Small intestine (tissue), 16 donors: ENCODE measurements at places on chromosomes 13 and 19. TPM values are rescaled to one million over a fixed set of nuclear protein-coding genes. Genes with fewer than 3 reads are reported as not detected.

ABHD13 gene
- 6.5 TPM for polyA plus RNA-seq

OR7D2 gene
- polyA plus RNA-seq: 0.01 TPM

PSPN gene
- polyA plus RNA-seq: 1.1 TPM

LMTK3 gene
- 7.6 TPM for polyA plus RNA-seq

KLK2 gene
- polyA plus RNA-seq: not detected

PLVAP gene
- polyA plus RNA-seq: 2.2 TPM

ZNF429 gene
- 26.5 TPM for polyA plus RNA-seq

DNA sequence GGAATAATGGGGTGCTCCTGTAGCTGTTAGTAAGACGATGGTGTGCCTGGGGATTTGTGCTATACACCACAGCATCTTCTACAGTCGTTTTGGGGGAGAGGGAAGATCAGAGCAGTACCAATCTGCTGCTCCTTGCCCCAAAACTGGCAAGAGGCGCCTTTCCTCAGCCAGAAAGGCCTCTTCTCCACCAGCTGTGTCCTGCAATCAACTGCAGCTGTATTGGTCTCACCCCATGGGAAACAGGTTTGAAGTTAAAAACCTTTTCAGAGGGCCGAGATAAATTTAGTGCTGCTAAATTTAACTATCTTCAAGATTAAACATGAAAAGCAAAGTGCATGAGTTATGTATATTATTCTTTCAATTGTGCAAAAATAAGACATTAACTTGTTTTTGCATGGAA is 1.2 kb upstream of the RNASEH2B start:
- no peak overlapping the region for H3K27ac ChIP-seq
- H3K27me3 ChIP-seq: no peaks in the 10 kb centered on the region
- H3K36me3 ChIP-seq: no peaks in the 10 kb centered on the region
- H3K4me1 ChIP-seq: peaks cover 5% of the 10 kb centered on the region
- DNase-seq: no peak

GRCh38 chr13:95260031-95260525 is 41.2 kb downstream of the ABCC4 start:
- H3K27me3 ChIP-seq: no peaks in the 10 kb centered on the region
- no peak overlapping the region for H3K27ac ChIP-seq
- H3K36me3 ChIP-seq: no peaks in the 10 kb centered on the region
- peaks cover 5% of the 10 kb centered on the region for H3K4me1 ChIP-seq
- H3K4me3 ChIP-seq: no peak overlapping the region

DNA sequence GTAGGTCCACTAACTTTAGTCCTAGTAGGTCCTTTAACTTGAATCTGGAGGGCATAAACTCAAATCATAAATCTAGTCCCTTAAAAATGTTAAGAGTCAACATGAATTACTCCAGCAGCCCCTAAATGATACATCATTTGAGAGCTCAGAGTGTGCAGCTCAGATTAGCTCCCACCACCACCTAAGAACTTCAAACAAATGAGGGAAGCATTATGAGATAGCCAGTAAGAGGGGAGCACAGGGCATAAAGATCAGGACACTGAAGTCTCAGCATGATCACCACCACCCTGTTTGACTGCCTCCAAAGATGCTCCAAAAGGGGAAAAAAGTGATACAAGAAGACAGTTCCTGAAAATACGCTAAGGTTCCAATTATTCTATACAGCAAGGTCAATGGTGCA is 5.7 kb downstream of the PROSER1 start:
- no peak overlapping the region for H3K27ac ChIP-seq
- no peak for DNase-seq
- peaks cover 2% of the 10 kb centered on the region for H3K4me1 ChIP-seq
- no peak overlapping the region for H3K4me3 ChIP-seq

DNA sequence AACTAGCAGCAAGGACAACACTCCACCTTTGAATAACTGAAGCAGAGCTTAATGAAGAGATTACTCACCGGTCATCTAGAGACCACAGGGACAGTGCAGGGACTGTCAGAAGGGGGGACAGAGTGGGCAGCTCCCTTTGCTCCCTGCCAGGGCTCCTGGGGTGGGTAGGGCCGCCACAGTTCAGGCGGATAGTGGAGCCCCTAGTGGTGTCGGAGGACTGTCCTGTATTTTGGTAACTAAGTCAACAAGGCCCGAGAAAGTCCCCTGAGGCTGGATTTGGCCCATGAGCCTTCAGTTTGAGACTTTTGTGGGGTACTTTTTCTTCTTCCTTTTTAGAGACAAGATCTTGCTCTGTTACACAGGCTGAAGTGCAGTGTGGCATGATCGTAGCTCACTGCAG is 44.6 kb downstream of the GJA3 start:
- peaks cover 18% of the 10 kb centered on the region for H3K4me1 ChIP-seq
- no peaks in the 10 kb centered on the region for H3K27me3 ChIP-seq
- no peak for DNase-seq
- no peak overlapping the region for H3K4me3 ChIP-seq

DNA sequence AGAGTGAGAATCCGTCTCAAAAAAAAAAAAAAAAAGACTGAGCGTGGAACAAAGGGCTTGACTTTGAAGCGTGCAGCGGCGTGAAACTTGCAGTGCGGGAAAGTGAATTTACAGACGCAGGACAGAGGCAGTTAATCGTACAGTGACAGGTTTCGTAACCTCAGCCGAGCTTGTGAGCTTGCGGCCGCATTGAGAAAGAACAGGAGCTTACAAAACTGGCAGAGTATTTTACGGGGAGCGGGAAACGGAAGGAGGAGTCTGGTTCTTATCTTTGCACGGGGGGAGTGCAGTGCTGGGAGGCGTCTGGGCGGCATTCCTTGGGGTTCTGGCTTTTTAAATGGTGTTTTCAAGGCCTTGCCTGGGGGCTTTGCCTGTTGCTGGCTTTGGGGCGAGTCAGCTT is 6.0 kb upstream of the BSG start:
- H3K4me3 ChIP-seq: no peak overlapping the region
- no peaks in the 10 kb centered on the region for H3K36me3 ChIP-seq
- no peaks in the 10 kb centered on the region for H3K27me3 ChIP-seq
- DNase-seq: no peak
- no peak overlapping the region for H3K27ac ChIP-seq

DNA sequence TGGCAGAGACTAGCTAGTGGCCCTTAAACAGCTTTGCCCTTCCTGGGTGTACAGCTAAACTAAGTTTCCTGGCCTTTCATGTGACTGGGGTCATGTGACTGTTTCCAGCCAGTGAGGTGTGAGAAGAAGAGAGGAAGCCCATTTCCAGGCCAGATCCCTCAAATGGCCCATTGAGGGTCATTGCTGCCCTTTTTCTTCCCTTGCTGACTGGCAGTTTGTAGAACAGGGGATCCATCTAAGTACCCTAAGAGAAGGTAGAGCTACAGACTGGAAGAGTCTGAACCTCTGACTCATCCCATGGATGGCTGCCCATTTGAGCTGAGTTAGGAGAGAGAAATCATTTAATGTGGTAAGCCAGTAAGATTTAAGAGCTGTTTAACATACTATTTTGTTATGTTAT is 2.8 kb downstream of the SWSAP1 start:
- no peak overlapping the region for H3K4me3 ChIP-seq
- H3K4me1 ChIP-seq: no peaks in the 10 kb centered on the region
- no peaks in the 10 kb centered on the region for H3K27me3 ChIP-seq
- H3K36me3 ChIP-seq: peaks cover 28% of the 10 kb centered on the region
- DNase-seq: peak; percentile 27

DNA sequence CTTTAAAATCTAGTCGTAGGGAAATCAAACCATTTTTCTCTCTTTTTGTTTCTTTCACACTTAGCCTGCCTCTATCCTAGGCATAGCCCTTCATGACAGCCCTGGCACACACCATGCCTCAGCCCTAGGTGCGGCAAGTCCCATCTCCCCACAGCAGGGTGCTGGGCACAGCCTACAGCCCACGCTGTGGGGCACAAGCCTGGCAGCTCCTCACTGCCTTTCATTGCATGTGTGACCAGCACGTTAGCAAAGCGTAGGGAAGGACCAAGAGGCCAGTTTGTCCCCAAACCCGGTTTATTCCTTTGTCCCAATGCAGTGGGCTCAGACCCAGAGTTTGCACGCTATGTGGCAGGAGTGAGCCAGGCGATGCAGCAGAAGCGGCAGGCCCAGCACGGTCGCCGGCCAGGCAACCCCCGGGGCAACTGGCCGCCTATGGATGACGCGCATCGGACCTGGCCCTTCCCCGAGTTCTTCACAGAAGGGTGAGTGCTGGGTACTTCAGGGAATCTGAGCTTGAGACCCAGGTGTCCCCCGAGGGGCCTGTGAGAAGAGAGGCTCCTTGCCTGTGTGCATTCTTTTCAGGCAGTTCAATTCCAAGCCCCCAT is 17.3 kb upstream of the GPI start:
- peaks cover 7% of the 10 kb centered on the region for H3K36me3 ChIP-seq
- H3K27me3 ChIP-seq: no peaks in the 10 kb centered on the region
- H3K27ac ChIP-seq: no peak overlapping the region
- DNase-seq: no peak

DNA sequence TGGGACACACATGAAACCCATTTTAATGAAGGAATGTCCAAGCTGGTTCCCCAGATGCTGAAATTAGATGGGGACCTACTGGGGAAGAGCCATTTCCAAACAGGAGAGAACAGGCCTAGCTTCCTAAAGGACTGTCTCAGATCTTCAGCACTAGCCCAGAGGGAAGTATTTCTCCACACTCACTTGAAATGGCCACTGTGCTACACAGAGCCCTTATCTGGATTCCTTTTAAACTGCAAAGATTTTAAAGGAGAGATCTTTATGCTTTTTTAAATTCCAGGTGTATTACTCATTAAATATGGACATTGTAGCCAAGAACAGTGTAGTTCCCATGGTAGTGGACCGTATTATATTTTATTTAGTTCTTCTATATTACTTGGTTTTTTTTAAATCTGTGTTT is 255.3 kb downstream of the SHISA2 start:
- DNase-seq: no peak
- no peaks in the 10 kb centered on the region for H3K36me3 ChIP-seq
- H3K4me1 ChIP-seq: no peaks in the 10 kb centered on the region
- no peak overlapping the region for H3K4me3 ChIP-seq
- no peaks in the 10 kb centered on the region for H3K27me3 ChIP-seq
- H3K27ac ChIP-seq: no peak overlapping the region

DNA sequence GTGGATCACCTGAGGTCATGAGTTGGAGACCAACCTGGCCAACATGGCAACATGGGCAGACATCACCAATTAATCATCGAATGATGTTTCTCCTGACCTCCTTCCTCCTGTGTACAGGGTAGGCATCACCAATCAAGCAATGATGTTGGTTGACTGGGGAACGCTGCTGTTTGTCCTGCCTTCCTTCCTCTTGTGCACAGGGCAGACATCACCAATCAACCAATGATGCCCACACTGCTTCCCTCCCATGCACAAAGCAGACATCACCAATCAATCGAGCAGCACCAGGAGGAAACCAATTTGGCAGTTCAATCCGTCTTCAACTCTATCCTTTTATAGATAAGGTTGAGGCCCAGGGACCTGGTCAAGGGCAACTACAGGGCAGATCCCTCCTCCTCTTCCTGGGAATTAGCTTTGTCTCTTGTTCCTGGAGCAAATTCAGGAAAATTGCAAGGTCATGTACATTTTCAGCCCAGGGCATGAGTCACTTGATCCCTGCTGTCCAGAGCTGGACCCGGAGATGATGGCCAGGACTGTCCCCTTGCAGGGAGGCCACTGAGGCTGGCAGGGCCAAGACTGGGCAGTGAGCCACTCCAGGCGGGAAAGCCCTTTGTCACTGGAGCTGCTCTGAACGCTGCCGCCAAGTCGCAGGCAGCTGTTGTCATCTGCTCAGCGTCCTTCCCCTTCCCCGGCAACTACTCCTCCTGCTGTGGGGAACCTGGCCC is 5.3 kb upstream of the CSNK1G2 start:
- DNase-seq: no peak
- no peak overlapping the region for H3K4me3 ChIP-seq

DNA sequence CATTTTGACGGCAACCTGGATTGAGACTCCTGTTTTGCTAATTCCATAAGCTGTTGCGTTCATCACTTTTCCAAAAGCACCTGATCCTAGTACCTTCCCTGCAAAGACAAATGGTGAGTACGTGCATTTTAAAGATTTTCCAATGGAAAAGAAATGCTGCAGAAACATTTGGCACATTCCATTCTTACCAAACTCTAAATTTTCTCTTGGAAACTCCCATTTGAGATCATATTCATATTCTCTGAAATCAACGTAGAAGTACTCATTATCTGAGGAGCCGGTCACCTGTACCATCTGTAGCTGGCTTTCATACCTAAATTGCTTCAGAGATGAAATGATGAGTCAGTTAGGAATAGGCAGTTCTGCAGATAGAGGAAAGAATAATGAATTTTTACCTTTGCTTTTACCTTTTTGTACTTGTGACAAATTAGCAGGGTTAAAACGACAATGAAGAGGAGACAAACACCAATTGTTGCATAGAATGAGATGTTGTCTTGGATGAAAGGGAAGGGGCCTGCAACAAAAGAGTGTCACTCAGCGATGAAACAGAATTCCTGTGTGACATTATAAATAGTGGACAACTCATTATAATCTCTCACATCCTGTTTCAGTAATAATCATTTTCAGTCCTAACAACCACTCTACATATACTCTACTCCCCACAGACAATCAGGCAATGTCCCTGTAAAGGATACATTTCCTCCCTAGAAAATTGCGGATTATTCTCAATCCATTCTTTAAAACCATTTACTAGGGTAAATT is 45.6 kb upstream of the URAD start:
- no peak for DNase-seq
- H3K27me3 ChIP-seq: peaks cover 5% of the 10 kb centered on the region
- no peak overlapping the region for H3K4me3 ChIP-seq
- H3K36me3 ChIP-seq: no peaks in the 10 kb centered on the region
- no peaks in the 10 kb centered on the region for H3K4me1 ChIP-seq

DNA sequence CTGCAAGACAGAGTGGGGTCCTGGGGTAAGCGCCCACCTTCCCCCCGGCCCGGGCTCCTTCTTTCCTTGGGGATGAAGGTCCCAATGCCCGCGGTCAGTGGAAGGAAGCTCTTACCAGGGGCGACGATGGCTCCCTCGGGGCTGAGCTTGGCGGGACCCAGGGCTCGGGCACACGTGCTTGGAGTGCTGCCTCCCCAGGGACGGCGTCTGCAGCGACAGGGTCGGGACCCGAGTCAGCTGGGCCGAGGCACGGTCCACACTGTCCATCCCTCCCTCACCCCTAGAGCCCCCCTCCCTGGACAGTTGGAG is 3.5 kb downstream of the JSRP1 start:
- peaks cover 7% of the 10 kb centered on the region for H3K36me3 ChIP-seq
- peak overlapping the region; percentile 32 for H3K4me3 ChIP-seq
- H3K27me3 ChIP-seq: peaks cover 24% of the 10 kb centered on the region
- peaks cover 29% of the 10 kb centered on the region for H3K4me1 ChIP-seq
- no peak for DNase-seq

DNA sequence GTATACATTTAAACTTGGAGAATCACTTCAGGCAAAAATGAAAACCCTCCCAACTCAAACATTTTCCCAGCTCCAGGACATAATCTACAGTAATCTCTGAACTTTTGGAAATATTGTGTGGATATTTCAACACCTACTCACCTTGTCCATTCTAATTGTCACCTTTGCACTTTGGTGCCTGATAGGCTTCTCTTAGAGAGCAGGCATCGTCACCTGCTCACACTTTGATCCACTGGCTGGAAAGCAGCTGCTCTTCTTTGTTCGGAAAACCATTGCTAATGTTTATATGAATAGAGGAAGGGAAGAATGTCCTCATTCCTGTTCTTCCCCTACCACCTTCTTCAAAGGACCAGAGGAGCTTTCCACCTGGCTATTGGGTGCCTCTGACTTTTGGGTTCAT is 411.2 kb downstream of the FGF9 start:
- H3K27ac ChIP-seq: no peak overlapping the region
- no peak overlapping the region for H3K4me3 ChIP-seq
- no peaks in the 10 kb centered on the region for H3K36me3 ChIP-seq
- H3K27me3 ChIP-seq: no peaks in the 10 kb centered on the region
- DNase-seq: peak; percentile 61
